Activated naive CD4-positive, alpha-beta T cell treated with Interleukin-2 at 50 U/mL for 16 hours (primary cell): ENCODE measurements at places on chromosomes 7 and 10.

- no peak for DNase-seq
Observed at GRCh38 chr7:143283381-143283780, 1.4 kb upstream of the TMEM139 start.

- DNase-seq = no peak
Observed at GRCh38 chr10:73576890-73577591, 14.1 kb downstream of the USP54 start.

DNA sequence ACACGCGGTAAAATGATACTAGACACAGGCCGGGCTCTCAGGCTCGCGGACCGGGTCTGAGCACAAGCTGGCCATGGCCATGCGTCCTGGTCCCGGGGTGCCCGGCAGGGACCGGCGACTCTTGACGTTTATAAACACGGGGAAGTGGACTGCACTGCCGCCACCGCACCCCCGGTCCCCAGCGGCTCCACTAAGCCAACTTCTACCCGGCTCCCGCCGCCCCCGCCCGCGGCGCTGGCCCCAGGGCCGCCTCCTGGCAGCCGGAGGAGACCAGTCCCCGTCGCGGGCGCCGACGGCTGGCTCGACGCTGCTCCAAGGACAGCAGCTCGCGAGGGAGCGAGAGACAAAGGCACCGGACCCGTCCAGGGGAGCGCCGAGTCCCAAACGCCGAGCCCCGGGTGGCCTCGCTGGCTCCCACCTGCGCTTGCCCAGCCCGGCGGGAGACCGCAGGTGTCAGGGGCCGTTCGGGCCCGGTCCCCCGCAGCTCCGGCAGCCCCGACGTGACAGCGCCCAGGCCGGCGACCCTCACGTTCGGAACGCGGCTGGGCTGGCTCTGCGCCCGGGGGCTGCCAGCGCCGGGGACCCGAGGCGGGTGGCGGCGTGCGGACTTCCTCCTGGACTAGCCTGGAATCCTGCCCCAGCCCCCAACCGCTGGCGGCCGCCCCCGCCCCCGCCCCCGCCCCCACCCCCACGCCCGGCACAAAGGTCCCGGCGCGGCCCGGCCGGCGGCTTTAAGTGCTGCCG is 517 bp downstream of the ITGB1 start:
- peak; percentile 59 for DNase-seq

- DNase-seq = no peak
Observed at GRCh38 chr7:6078548-6078947, 47.4 kb downstream of the ANKRD61 start.

DNA sequence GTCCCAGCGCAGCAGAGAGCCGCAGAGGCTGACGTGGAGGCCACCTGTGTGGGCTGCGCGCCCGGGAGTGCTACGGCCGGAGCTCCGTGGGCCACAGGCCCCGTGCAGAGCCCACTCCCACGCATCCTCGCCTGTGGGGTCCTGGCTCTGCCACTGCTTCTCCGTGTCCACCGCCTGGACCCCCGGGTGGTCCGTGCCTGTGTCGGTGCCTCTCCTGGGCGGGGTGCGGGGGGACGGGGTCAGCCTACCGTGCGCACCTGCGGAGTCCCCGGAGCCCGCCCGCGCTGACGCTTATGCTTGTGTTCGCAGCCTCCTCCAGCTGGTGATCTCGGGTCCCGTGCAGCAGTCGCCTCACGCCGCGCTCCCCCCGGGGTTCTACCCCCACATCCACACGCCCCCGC is 7.8 kb upstream of the ZNF853 start:
- no peak for DNase-seq

DNA sequence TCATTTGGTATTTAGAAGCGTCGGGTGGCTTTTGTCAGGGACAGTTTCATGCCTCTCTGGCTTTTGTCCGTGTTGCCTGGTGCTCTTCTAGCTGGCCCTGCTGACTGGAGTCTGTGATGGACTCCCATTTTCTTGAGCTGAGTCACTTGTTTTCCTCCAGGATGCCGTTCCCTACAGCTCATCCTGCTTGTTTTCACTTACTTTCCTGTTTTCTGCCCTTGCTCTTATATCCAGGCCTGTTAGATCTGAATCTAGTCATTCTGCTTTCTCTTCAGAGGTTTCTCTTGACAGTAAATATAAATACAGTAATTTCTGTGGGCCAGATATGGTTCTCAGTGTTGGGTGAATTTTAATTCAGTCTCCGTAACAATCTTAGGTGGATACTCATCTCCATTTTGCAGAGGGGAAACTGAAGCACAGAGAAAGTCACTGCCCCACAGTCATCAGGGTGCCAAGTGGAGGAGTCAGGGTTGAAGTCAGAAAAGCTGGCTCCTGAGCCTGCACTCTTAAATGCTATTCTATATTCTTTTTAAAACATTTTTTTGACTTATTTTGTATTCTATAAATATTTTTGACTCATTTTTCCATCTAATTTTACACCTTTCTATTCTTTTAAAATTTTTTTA is 85.4 kb downstream of the CCNY start:
- no peak for DNase-seq

DNA sequence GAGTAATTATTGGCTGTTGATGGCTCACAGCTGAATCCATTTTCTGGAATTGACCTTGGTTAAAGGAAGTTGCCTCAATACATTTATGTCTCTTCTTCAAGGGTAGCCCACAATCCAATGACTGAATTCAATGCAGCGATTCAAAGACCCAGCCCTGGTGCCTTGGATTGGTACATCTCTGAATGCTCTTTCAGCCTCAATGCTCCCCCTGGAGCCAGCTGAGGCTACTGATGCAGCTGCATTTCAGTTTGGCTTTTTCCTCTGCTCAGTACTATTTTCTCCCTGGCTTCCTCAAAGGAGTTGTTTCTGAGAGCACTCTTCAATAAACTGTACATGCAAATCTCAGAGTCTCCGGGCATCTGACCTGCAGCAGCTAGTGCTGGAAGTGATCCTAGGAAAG is 633 bp upstream of the EBLN1 start:
- no peak for DNase-seq

DNA sequence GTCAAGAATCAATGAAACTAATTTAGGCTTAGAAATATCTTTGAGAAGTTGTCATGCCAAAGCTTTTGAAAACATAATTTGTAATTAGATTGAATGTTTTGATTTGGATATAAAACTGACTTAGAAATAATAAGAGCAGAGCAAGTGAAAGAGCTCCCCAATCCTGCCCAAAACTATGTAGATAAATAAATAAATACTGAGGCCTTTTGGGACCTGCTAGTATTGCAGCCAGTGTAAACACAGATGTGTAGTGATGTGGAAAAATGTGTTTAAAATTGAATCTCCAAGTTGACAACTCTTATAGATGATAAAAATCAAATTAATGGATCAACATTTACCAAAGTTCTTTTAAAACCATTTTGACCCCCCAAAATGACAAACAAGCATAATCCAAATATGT is 896.1 kb downstream of the CNTNAP2 start:
- DNase-seq = no peak

GRCh38 chr7:138752518-138753149 is 45.2 kb upstream of the TMEM213 start:
- DNase-seq = peak; percentile 88

DNA sequence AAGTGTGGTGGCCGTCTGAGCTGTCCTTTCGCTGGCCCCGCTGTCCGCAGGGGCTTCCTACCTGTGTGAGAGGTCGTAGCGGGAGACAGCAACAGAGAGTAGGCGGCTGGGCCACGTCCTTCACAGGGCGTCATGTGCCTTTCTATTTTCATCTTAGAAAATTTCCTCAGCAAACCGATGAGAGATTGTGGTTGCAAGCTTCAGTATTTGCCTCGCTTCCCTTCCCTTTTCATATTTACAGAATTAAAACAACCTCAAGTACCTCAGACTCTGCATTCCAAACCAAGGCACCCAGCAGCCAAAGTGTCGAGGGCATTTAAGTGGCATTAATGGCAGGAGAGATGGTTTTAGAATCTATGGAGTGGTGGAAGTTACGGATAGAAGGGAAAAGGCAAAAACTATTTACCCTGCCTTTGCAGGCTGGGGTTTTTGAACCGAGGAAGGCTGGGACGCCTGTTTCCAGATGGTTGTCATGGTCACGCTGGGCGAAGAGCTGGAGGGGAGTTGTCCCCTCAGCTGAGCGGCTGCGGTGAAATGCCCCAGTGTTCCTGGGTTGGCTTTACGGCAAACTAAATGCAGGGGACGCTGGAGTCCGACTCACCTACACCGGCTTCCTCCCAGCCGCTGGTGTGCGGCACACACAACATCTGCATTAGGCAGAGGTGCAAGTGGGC is 41.9 kb downstream of the WIPI2 start:
- DNase-seq = no peak

GRCh38 chr7:97565665-97566064 is 166.2 kb upstream of the TAC1 start:
- DNase-seq = no peak

- no peak for DNase-seq
Observed at GRCh38 chr10:12400266-12400931, 51.1 kb downstream of the CAMK1D start.

DNA sequence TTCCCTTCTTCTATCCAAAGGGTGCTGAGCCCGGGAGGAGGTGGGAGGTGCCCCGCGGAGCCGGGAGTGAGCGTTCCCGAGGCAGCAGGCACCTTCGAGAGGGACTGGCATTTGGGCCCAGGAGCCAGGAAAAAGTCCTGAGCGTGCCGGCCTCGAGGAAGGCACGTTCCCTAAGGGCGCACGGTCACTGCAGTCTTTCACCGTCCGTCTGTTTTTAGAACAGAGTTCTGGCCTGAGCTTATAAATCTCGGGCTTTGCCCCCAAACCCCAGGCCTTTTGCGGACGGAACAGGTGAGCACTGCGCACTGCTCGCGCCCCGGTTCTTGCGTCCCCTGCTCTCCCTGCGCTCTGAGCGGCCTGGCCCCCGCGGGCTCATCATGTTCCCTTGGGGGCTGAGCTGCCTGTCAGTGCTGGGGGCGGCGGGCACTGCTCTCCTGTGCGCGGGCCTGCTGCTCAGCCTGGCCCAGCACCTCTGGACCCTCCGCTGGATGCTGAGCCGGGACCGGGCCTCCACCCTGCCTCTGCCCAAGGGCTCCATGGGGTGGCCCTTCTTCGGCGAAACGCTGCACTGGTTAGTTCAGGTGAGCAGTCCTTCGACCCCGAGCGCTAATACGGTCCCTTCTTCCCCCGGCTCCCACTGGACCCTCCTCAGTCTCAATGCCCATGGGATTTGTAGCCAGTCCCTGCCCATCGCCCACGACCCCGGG is 442 bp downstream of the CYP26C1 start:
- DNase-seq = no peak
